M059J (cell line): ENCODE measurements at places on chromosomes 3 and 15. TPM values are rescaled to one million over a fixed set of nuclear protein-coding genes. Genes with fewer than 3 reads are reported as not detected.

Gene SMCO1
- total RNA-seq: 0.05 TPM in 1 of 2 replicates, not detected in the other

Gene CFAP20DC
- not detected in 2 replicates for total RNA-seq

Gene MYL3
- 2.6 TPM in 1 of 2 replicates, not detected in the other for total RNA-seq

Gene SNX1
- total RNA-seq: 21.9 and 29.8 TPM in 2 replicates

Gene DAPK2
- 7.3 and 8.0 TPM in 2 replicates for total RNA-seq

Gene GATM
- 1.1 and 1.5 TPM in 2 replicates for total RNA-seq

Gene CD80
- not detected in 2 replicates for total RNA-seq

Gene MEX3B
- total RNA-seq: 1.6 and 4.1 TPM in 2 replicates

Gene SNRPA1
- 27.6 and 32.6 TPM in 2 replicates for total RNA-seq

Gene SERPINI2
- total RNA-seq: not detected in 2 replicates

Gene NME9
- not detected in 2 replicates for total RNA-seq

Gene EPHA3
- total RNA-seq: 0.20 TPM in 1 of 2 replicates, not detected in the other

Gene CAV3
- not detected in 2 replicates for total RNA-seq

Gene PTH1R
- total RNA-seq: 0.49 and 1.4 TPM in 2 replicates

Gene DISP2
- 0.49 and 2.4 TPM in 2 replicates for total RNA-seq

Gene TIMP4
- 5.1 and 8.9 TPM in 2 replicates for total RNA-seq

Gene NPRL2
- 15.6 and 27.9 TPM in 2 replicates for total RNA-seq

Gene TRIM42
- not detected in 2 replicates for total RNA-seq

Gene GABRB3
- total RNA-seq: not detected in 2 replicates

Gene CASR
- total RNA-seq: not detected in 2 replicates

Gene CPA3
- 0.17 and 0.30 TPM in 2 replicates for total RNA-seq
